ENCODE measurements at places on chromosomes 12 and 14.

DNA sequence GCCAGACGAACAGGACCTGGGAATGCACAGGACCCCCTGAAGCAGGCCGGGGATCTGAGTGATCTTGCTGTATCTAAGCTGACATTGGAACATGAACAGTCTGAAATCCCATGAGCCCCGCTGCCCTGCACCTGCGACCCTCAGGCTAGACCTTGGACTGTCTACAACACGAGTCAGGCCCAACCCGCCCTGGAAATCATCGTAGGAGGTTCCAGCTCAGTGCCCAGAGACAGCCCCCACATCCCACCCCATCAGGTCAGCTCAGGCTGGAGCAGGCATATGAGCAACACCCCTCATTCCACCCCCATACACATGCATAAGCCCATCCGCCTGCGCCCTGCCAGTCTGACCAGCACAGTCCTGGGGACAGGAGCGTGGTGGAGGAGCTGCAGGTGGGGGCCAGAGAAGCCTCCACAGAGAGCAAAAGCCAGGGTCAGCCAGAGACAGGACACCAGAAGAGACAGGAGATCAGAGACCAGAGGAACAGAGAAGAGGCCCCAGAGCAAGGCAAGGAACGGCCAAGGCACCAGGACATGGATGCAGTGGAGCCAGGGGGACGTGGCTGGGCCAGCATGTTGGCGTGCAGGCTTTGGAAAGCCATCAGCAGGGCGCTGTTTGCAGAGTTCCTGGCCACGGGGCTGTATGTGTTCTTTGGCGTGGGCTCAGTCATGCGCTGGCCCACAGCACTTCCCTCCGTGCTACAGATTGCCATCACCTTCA lies at the start of gene AQP6:
TSS of gene AQP6 (plus strand) at position 307 of the 720 bp plus-strand sequence. CDS start at position 534, 227 bp downstream.
- no peak for DNase-seq

DNA sequence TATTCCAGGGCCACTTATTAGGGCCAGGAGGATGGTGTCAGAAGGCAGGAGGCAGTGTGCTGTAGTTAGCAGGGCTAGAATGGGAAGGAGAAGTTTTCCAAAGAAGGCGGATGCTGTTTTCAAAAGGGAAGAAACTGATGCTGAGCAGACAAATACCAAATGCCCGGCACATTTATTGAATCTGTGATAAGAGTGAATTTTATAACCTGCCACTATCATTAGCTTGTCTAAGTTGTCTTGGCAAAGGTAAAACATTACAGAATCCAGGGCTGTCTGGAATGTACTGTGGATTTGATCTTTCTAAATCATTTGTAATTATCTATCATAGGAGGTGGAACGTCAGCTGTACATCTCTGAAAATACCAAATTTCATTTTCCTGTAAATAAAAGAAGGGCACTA lies 40.8 kb downstream of the NDUFA12 start:
- DNase-seq: no peak

DNA sequence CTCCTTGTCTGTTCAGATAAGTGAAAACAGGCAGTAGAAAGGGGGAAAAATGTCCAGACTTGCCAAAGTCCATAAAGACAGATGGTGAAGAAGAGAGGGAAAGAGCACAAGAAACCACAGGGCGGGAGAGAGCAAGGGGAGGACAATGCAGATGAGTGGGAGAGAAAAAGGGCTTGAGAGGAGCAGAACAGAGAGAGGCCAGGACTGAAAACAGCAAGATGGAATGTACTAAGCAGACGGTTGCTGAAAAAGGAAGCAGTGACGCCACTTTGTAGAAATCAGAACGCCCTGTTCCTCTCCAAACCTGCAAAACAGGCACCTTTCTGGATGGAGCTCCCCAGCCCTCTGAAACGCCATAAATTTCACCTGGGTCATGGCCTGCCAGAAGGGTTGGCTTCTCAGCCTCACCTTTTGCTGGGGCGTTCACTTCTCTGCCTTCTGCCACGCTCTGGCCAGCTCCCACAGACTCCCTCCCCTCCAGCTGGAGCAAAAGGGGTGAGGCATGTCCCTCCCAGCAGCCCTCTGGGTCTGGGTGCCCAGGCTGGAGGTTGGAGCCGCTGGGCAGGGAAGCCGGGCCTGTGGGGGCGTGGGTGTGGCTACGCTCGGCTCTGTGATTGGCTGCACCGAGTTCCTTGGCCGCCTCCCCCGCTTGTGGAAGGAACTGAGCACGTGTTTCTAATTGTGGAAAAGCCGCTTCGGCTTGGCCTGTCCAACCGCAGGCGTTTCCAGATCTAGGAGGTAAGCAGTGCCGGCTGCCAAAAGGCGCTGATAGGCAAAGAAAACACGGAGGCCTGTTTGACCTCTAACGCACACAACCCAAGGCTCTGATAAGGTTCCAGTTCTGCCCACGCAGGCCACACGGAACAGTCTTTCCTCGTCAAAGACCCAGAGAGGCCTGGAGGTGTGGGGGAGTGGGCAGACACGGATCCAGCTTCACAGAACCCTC lies 29.3 kb downstream of the SLC7A8 start:
- DNase-seq: no peak

GRCh38 chr14:68232300-68233055 lies 412.9 kb downstream of the RAD51B start:
- no peak for DNase-seq

GRCh38 chr14:32620303-32620702 lies 291.2 kb downstream of the AKAP6 start:
- DNase-seq: no peak

DNA sequence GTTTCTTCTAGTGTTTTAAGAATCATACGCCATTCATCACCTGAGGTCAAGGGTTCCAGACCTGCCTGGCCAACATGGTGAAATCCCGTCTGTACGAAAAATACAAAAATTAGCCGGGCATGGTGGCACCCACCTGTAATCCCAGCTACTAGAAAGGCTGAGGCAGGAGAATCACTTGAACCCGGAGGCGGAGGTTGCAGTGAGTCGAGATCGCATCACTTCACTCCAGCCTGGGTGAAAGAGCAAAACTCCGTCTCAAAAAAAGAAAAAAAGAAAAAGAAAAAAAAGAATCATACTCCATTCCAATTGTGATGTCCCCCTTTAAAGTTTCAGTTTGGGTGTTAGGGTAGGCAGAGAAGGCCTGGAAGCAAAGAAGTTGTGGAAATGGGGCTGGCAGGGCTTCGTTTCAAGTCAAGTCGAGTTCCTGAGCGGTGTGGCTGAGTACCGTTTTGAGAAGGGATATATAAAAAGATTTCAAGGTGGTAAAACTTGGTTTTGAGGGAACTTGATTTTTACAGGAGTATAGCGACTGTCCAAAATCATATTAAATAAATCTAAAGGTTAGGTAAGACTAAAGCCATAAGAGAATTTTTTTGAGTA lies 1.5 kb upstream of the TAOK3 start:
- no peak for DNase-seq

DNA sequence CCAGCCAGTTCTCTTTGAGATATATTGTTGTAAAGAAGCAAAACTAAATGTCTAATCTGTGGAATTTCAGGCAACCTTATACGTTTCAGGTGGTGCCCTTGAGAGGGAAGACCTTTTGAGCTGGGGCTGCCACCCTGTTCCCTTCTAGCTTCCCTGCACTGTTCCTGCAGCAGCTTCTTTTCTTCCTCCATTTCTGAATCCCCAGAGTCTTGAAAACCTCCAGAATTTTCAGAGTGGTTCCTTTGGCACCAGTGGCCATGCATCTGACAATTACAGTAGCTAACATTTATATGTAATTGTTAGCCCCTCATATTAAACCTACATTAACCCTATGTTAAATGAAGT lies 271.3 kb downstream of the ZFP36L1 start:
- DNase-seq: no peak

DNA sequence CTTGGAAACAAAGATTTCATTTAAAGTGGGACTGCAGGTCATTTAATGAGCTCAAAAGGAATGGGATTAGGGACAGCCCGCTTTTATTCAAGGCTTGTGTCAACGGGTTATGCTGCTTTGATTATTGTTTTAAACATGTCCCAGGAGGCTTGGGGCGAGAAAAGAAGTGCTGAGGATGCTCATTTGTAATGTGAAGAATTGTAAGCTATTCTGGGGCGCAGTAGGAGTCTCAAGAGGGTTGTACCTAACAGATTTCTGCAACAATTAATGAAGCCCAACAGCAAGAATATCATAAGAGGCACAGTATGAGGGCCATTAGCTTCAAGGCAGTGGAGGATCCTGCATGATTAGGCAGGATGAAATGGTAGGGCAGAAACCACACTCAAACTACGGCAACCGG lies 122.5 kb downstream of the KTN1 start:
- no peak for DNase-seq

- no peak for DNase-seq
Measured at GRCh38 chr12:26936559-26937442, 980 bp downstream of the INTS13 start.

- DNase-seq: no peak
Measured at GRCh38 chr12:2451025-2451424, 343.7 kb upstream of the FKBP4 start.

DNA sequence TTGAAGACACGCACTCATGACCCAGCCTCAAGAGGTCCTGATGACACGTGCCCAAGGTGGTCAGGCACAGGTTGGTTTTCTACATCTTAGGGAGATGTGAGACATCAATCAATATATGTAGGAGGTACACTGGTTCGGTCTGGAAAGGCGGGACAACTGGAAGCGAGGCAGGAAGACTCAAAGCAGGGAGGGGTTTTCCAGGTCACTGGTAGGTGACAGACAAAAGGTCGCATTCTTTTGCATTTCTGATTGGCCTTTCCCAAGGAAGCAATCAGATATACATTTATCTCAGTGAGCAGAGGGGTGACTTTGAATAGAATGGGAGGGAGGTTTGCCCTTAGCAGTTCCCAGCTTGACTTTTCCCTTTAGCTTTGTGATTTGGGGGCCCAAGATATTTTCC lies 38.6 kb downstream of the GLT1D1 start:
- DNase-seq: no peak

DNA sequence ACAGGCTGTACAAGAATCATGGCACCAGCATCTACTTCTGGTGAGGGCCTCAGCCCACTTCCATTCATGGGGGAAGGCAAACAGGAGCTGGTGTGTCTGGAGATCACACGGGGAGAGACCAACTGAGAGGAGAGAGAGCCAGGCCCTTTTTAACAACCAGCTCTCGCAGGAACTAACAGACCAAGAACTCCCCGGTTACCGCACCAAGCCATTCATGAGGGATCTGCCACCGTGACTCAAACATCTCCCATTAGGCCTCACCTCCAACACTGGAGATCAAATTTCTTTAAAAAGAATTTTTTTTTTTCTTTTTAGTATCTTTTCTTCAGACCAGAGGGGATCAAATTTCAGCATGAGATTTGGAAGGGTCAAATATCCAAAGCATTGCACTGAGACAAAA lies 16.7 kb upstream of the AQP2 start:
- no peak for DNase-seq

- no peak for DNase-seq
Measured at GRCh38 chr12:50787618-50788017, 23.7 kb downstream of the ATF1 start.

DNA sequence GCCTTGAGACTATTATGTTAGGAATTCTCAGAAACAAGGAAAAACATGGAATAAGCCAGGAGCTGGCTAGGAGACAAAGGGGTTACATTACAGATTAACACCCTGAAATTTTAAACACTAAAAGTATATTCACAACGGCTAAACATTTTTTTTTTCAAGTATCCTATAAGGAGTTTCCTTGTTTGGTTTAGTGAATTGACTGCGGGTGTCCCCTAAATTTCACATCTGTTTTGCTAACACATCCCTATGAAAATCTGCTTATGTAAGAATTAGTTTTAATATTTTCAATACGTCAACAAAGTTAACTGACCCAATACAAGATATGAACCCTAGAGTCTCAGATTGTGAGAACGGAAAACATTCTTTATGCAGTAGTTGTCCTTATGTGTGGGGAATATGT lies 19.0 kb downstream of the TAOK3 start:
- DNase-seq: no peak

DNA sequence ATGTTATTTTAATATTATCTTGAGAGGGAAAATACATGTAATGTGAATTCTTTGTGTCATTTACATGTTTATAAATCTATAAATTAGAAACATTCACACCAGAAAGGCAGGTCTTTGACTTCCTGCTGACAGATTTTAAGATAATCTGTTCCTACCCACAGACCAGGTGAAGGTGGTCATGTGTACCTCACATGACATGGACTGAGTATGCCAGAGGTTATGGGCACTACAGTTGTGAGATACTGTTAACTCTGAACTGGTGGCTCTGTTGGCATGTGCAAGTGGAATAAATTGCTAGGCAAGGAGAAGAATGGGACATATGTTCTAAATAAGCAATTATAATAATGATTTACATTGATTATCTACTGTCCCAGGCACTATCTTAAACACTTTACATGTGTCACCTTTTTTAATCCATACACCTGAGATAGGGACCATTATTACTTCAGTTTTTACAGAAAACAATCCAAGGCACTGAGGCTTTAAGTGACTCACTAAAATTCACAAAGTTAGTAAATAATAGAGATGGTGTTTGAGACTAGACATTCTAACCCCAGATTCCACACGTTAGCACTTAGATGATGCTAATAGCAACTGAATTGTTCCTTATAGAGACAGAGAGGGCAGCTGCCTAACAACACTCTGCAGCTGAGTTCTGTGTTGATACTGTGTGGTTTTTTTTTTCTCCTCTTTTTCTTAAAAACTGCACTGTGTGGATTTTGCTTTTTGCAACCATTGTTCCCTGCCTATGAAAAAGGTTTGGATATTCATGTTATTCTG lies 23.8 kb downstream of the SLC16A7 start:
- no peak for DNase-seq

GRCh38 chr14:55454264-55455002 lies 14.0 kb upstream of the TBPL2 start:
- no peak for DNase-seq

- DNase-seq: no peak
Measured at GRCh38 chr14:35632676-35633075, 98.7 kb downstream of the INSM2 start.
